Inflammatory macrophage (primary cell): ENCODE measurements at places on chromosomes 3 and 15.
A peak's percentile ranks its signal among the peaks of the same experiment; 100 is the strongest.

DNA sequence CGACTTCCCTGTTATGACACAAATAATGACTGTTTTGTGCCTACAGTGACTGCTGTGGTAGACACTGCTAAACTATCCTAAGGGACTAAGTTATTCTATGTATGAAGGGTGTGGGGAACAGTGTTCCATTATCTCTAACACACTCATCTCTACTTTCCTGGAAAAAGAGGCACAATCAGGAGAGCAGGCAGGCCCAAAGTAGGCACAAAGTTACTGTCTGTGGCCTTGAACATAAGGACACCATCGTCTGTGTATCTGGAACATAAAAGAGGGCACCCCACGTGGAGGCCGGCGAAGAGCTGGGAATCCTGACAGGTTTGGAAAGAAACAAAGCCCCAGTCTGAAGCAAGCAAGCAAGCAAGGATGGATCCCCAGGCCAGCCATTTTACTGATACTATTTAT, 1.5 kb downstream of the ABCC5 start:
- no peak for DNase-seq

DNA sequence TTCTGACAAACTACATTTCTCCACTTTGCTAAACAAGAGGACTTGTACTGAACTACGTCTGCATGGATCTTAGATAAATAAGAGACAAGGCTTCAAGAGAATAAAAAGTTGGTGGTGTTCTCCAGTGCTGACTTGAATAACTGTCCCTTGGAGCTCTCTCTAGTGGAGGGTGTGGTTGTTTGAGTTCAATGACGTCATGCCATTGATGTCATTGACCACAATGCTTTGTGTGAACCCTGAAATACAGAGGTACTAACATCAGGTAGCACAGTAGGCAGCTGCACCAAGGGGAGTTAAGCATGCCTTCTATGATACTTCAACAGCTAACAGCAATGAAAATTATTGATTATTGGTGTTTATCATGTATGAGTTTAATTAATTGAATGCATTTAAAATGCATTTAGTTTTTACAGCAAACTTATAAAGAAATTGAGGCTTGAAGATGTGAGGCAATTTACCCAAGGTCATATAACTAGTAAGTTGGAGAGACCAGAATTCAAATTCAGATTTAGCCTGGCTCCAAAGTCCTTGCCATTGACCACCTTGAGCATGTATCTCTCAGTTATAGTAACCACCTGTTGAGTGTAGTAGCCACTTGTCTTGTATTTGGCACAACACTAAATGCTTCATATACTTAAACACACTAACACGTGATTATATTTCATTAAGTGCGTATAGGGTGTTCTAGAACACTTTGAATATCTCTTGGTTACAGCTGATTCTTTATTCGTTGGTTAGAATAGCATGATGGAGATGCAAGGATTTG, 126.0 kb upstream of the ANKRD28 start:
- DNase-seq, result no peak

GRCh38 chr3:138383715-138384465, 35.5 kb downstream of the MRAS start:
- DNase-seq, result peak; percentile 50

DNA sequence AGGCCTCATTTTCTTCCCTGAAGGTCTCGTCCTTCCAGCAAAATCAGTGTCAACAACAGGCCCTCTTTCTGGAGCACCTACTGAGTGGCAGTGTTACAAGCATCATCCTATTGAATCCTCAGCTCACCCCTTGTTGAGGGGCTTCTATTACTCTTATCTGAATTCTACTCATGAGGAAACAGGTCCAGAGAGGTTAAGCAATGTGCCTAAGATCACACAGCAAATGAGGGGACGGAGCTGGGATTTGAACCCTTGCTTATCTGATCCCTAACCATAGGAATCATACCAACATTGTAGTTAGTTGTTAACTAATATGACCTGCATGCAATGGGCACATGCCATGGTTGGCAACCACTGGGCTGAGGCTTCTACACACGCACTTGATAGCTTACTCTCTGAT, 63.0 kb downstream of the SLC6A6 start:
- no peak for DNase-seq

- no peak for DNase-seq
Measured at GRCh38 chr15:81930582-81931369, 115.0 kb downstream of the MEX3B start.

GRCh38 chr3:137191951-137192350, 234.2 kb downstream of the IL20RB start:
- DNase-seq, result no peak

DNA sequence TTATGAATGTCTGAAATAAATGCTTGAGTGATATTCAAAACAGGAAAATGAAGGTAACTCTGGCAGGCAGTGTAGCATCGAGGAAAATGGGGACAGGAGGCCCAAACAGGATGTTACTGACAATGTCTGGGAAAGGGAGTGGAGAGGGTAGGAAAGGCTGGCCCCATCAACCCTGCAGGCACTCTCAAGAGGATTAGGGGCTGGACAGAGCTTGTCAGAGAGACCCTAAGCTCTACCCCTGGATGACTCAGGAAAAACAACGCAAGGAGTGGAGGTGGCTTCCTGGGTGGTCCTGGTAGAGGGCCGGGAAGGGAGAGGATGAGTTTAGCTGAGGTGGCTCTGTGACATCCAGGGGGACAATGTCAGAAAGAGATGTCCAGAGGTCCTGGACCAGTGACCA, 106.0 kb downstream of the RYK start:
- DNase-seq, result no peak

DNA sequence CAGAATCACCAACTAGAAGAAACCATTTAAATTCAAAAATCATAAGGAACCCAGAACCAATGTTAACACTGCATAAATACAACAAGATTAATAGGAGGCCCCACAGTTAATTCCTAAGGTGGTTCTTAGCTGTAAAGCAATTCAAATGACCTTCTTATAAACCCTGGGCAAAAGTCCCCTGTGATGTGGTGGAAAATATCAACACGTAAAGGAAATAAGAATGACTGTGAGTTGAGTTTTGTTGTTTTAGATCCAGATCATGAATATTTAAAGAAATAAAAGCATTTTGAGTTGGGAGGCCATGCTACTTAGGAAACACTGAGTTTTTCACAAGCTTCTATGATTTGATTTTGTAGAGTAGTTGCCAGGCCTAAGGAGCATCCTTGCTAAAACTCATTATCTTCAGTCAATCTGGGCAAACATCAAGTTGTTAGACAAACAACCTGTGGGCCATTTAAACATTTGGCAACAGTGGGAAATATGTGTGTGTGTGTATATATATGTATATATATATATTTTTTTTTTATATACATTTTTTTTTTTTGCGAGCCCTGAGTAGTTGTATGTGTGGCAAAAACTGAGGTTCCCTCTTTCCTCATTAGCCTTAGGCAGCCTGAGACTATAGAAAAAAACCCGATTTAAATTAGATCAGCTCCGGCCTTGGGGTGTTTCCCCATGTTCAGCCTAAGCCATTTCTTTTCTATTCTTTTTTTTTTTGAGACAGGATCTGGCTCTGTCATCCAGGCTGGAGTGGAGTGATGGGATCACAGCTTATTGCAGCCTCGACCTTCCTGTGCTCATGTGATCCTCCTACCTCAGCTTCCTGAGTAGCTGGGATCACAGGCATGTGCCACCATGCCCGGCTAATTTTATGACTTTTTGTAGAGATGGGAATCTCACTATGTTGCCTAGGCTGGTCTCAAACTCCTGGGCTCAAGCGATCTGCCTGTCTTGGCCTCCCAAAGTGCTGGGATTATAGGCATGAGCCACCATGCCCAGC, 8.0 kb upstream of the PXK start:
- DNase-seq, result no peak

DNA sequence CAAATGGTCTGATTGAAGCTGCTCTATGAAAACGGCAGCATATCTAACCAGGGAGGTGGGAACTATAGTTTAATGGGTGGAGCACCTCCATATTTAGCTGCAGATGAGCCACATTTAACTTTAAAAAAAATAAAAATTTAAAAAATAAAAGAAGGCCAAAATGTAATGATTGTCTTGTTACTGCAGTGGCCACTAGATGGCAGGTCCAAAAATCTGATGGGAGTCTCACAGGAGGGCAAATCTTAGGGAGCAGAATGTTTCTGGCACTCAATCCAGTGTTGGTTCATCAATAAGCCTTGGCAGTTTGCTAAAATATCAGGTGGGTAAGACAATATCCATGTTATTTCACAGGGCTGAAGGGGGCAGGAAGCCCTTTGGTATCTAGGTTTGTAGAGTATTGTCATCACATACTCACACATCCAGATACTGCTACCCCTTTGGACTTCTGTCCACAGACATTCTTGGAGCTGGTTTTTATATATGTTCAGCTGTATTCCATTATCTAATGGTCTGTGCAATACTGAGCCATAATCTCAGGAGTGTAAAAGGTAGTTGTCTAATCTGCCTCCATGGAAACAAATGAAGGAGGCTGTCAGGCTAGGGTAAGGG, 233.3 kb downstream of the TIGIT start:
- DNase-seq, result no peak

- no peak for DNase-seq
Measured at GRCh38 chr3:160568989-160569388, 3.6 kb upstream of the KPNA4 start.

DNA sequence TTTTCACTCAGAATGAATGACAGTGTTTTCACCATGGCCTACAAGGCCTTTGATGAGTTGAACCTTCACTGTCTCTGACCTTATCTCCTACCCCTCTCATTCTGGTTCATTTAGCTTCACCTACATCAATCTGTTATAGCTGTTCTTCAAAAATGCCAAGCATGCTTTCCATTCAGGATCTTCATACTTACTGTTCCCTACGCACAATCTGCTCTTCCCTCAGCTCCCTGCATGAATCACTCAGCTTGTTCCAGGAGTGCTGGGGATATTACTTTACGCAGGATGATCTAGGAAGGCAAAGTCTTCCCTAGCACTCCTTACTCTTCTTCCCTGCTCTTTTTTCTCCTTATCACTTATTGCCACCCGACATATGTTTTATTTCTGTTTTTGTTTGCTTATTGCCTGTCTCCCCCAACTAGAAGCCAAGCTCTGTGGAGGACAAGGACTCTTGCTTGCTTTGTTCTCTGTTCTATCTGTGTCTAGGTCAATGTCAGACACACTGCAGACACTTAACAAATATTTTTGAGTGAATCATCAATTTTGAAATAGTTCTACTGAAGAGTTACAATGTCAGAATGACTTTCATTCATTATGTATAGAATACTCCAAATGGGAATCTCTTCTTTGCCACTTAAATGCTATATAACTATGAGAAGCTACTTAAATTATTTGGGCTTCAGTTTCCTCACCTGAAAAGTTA, 238.3 kb upstream of the FEZF2 start:
- no peak for DNase-seq

DNA sequence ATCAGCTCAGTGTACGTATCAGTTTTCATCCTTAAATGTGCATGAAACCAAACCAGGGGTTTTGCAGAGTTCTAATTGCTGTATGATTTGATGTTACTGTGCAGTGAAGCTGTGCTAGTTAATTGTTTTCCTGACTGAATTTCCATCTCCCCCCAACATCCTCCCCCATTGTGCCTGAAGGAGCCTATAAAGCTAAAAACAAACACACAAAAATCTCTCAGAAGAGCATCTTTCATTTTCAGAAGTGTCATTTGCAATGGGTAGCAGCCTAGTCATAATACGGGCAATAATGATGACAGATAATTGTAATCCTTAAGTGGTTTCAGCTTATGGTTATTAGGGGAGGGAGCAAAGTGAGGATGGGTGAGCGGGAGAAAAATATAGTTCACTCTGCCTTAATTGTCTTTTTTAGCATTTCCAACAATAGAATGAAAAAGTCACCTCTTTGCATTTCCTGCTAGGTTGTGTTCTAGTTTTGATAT, 207.9 kb upstream of the TBL1XR1 start:
- no peak for DNase-seq

DNA sequence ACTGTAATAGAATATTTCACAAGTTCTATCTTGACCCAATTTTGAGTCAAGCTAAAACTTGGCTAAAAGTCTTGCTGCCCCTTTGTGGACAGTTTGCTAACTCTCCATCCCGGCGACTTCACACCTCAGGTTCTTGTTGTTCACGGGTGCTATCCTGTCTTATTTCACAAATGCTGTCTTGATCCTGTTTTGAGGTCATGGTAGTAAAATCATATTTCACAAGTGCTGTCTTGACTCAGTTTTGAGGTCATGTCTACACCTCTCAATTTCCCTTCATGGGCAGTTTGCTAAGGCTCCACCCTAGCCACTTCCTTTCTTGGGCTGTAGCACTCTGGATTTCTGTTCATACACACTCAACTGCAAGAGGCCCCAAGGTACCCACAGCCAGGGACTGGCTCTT, 45.0 kb upstream of the GK5 start:
- DNase-seq, result peak; percentile 83

- no peak for DNase-seq
Measured at GRCh38 chr3:95752199-95752598, 1062.2 kb upstream of the EPHA6 start.

- DNase-seq, result peak; percentile 56
Measured at GRCh38 chr15:51620641-51621040, 1.9 kb downstream of the DMXL2 start.

DNA sequence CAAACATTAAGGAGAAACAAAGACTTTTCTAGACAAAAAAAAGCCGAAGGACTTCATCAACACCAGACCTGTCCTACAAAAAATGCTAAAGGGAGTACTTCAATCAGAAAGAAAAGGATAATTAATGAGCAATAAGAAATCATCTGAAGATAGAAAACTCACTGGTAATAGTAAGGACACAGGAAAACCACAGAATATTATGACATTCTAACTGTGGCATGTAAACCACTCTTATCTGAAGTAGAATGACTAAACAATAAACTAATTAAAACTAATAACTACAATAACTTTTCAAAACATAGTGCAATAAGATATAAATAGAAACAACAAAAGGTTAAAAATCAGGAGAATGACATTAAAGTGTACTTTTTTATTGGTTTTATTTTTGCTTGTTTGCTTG, 584.5 kb upstream of the CCDC54 start:
- DNase-seq, result no peak

DNA sequence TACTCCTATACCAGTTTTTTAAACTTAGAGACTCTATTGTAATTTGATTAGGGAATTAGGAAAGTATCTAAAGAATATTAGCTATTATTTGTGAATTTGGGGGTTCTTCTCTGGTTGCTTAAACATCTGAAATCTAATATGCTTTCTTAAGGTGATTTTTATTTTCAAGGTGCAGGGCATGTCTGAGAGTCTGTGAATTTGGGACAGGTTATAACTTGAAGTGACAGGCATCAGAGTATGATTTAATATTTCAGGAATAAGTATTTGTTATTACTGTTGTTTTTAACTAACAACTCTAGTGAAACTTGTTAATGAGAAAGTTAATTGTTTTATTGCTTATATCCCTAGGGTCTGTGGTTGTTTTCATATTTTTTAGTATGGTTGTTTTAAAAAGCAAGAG, 321.6 kb upstream of the EPHA3 start:
- no peak for DNase-seq

DNA sequence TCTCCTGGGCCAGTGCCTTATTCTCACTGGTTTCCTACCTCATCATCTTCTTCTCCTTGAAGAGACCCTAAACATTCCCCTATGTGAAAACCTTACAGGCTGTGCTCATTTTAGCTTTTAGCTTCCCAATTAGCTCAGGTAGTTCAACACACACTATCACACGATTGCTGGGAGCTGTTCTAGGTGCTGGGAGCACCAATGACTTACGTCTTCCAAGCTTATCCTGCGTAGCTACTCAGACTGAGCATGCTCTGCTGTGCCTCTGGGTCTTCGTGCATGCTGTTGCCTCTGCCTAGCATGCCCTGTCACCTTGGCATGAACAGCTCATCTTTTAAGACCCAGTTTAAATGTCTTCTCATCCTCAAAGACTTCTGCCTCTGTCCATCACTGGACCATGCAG, 55.7 kb upstream of the APEH start:
- no peak for DNase-seq

GRCh38 chr3:158486200-158486599, 84.8 kb upstream of the MLF1 start:
- no peak for DNase-seq
